ENCODE measurements at places on chromosomes 1 and 21.

GRCh38 chr1:2248127-2248826 lies 20.2 kb downstream of the SKI start:
- no peak for DNase-seq

GRCh38 chr1:170162459-170163246 lies 16.9 kb downstream of the NTMT2 start:
- DNase-seq, result no peak

DNA sequence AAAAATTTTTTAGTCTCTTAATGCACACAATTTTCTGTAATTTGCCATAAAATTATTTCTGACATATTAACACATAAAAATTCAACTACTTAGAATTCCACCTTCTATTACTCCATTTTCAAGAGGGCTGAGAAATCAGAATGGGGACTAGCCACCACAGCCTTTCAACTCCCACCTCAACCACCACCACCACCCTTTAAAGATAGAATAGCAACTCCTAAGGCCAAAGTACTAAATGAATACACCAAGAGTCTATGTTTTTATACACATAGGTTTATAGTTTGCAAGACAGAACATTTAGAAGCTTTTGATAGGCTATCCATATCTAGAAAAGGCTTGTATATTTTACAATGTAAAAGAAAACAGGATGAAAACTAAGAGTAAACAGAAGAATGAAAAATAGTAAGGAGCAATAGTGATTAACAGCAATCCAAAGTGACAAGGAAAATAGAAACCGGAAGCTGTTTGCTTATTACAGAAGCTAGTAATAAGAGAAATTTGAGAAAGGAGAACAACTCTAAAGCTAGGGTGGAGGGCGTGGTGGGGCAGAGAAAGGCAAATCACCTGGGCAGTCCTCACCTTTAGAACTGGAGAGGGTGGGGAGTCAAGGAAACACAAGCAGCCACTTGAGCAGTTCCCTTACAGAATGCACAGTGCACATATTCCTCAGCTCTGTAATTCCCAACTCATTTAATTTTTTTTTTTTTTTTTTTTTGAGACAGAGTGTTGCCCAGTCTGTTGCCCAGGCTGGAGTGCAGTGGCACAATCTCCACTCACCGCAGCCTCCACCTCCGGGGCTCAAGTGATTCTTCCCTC lies 27.7 kb downstream of the EPS15 start:
- no peak for DNase-seq

GRCh38 chr21:14736162-14736561 lies 190.0 kb upstream of the SAMSN1 start:
- no peak for DNase-seq

GRCh38 chr1:219771080-219771479 lies 157.3 kb downstream of the SLC30A10 start:
- no peak for DNase-seq

DNA sequence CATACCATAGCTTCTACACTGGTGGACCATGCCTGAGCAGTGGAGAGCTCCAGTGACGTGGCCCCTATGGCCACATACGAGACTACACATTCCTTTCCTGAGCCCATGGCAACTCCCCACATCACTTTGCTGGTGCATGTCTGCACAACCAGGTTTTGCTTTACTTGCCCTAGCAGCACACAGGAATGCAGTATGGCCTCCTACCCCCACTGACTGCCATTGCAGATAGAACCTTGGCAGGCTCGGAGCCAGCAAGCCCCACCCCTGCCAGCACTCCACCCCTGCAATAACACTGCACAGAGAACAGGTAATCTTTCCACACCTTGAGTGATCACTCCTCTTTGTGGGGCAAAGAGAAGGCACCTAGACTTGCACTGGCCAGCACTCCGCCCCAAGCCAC lies 531.9 kb upstream of the CAMK1G start:
- DNase-seq, result no peak

- no peak for DNase-seq
Observed at GRCh38 chr1:111598544-111598943, 21.0 kb upstream of the RAP1A start.

GRCh38 chr1:243343970-243344937 lies 88.4 kb downstream of the SDCCAG8 start:
- DNase-seq, result no peak

GRCh38 chr21:25304611-25305010 lies 302.7 kb downstream of the MRPL39 start:
- no peak for DNase-seq

GRCh38 chr1:181504399-181504842 lies 21.1 kb downstream of the CACNA1E start:
- peak; percentile 27 for DNase-seq

DNA sequence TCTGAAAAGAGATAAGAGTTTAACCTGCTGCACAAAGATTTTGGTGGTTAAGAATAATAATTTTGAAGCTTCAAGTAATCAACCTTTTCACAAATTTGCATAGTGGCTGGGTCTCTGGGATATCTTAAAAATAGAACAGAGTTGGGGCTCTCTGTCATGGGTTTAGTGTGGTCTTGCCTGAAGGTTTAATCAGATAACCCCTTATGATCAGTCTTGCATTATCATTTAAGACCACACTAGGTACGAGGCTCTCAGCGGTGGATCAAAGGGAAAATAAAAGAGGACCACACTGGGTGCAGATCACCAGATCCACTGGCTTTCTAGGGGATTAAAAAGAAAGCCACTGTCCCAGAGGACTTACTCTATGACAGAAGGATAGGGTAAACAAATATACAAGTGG lies 19.5 kb downstream of the LRRC8C start:
- DNase-seq, result no peak

DNA sequence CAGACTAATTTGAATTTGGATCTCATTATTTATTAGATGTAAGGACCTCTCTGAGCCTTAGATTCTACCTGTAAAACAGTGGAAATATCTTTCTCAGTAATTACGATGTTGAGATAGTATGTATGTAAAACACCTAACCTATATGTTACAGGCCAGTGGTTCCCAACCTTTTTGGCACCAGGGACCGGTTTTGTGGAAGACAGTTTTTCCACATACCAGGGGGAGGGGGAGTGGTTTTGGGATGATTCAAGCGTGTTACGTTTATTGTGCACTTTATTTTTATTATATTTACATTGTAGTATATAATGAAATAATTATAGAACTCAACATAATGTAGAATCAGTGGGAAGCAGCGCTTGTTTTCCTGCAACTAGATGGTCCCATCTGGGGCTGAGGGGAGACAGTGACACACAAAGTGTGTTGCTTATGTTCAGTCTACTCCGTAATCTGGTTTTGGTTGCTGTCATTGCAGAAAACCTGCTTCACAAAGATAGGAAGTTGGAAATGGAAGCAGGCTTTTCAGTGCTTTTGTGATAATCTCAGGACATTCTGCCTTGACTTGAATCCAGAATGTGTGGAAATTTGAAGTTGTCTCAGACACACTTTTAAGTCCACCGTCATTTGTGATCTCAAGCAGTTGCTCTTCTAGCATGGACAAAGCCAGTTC lies 12.8 kb downstream of the XPR1 start:
- DNase-seq, result no peak

- DNase-seq, result no peak
Observed at GRCh38 chr1:15816674-15817073, 9.2 kb upstream of the UQCRHL start.

DNA sequence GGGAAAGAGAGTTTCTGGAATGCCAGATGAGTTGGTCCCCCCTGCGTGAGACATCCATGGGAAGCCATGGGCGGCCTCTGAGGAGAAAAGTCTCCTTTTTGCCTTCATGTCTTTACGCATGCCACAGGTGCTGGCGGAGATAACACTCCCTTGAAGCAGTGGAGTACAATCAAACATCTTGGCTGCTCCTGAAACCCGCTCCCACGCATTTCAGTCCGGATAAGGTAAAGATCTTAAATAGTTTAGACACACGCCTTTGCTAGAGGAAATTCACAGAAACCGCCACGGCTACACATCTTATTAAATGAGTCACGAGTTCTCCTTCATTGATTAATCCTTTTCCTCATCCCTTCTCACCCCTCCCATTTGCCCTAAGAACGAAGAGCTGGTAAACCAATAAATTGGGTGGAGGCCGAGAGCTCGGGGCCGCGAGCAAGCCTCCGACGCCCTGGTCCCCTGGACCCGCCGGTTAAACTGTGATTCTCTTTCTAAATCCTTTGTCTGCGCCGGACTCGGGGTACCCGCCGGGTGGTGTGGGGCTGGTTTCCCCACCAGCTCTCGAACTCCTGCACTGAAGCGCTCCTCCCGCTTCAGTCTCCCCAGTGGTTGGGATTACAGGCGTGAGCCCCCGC lies 6.6 kb upstream of the ZNF669 start:
- DNase-seq, result no peak

GRCh38 chr1:46520063-46520911 lies 30.7 kb downstream of the DMBX1 start:
- no peak for DNase-seq

DNA sequence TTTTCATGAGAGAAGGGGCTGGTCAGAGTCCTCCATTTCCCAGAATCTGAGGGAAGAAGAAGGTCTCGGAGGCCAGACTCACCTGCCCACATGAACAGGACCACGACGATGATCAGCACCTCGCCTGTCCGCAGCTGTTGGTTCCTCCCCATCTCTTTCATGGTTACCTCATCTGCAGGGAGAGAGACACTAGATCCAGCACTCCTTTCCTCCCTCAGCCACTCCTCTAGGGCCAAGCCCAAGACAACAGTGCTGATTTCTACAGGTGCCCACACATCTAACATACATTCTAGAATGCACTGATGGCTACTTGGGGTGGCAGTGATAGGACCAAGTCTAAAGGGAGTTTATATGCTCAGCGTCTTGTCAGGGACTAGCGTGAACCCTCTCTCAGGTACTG lies 3.0 kb downstream of the FNDC5 start:
- no peak for DNase-seq

DNA sequence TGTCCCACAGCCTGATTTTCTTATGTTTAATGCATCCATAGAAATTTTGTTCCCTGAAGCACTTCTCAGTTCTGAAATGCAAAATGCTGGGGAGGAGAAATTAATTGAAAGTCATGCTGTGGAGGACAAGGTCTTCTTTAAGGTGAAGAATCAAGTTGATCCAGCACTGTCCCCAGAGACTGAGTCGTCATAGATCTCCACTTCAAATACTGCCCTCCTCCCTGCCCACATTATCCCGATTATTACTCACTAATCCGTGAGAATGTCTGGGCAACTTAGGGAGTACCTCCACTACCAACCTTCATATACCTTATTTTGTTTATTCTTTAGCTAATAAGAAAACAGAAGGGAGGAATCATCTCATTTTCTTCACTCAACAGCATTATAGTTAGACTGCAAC lies 70.0 kb upstream of the FMN2 start:
- no peak for DNase-seq

DNA sequence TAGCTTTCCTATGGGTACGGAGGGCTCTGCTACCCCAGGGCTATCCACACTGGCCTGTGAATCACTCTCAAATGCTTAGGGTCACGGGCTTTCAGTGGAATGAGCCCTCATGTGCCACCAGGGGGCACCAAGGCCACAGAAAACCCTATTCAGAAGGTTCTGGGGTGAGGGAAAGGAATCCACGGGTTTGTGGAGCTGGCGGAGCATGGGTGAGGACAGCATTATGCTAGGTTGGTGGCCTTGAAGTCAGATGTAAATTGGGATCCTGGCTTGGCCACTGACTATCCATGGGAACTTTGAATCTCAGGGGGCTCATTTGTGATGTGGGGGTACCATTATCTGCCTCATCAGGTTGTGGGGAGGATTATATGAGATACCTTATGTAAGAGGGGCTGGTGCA lies 5.1 kb upstream of the LAMTOR5 start:
- no peak for DNase-seq

DNA sequence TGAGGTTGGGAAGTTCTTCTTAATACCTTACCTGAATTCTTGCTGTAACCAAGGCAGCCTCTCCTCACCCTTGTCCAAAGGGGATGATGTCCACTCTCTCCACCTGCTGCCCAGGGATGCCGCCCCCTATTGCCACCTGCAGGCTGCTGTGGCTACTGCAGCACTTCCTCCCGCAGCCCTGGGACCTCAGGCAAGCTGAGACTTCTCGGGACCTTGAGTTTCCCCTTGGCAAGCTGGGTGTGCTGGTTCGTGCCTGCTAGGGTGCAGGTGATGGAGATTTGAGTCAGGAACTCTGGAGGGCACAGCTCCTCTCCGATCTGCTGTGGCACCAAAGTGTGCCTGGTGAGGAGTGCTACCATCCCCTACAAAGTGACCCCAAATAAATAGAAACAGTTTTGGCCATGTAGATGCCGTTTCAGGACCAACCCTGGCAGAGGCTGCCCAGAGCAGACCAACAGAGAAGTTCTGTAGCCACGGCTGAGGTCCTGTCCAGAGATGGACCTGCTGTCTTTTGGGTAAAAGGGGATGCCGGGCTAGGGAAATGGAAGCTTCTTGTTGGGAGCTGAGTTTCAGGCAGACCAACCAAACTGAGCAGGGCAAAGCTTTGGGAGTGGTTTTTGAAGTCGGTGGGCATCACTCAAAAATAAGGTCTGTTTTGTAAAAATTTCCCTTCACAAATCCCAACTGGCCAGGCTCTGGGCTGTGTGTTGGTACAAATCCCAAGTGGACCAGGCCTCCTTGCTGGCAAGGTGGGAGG lies 31.7 kb downstream of the RUNX3 start:
- no peak for DNase-seq

DNA sequence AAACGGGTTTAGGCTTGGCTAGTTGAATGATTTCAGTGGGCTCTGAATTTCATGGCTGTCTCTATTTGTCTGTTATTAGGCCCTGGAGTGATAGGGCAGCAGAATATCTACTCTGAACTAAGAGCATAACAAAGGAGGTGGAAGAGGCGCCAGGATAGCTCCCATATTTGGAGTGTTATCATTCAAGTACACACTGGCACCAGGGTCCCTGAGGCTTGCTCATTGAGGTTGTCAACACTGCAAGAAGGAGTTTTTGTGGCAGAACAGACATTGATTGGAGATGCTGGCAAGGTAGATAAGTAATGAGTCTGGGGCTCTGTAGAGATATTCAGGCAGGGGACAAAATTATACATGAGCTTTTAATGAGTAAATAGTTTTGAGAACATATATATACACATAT lies 1748.4 kb downstream of the MRPL39 start:
- no peak for DNase-seq

- DNase-seq, result no peak
Observed at GRCh38 chr1:1191734-1192133, 14.7 kb downstream of the TNFRSF18 start.
